B cell (primary cell): ENCODE measurements at places on chromosomes 12 and 14. TPM values are rescaled to one million over a fixed set of nuclear protein-coding genes. Genes with fewer than 3 reads are reported as not detected.

The CISTR gene
- not detected in 2 replicates for total RNA-seq

The JPH4 gene
- total RNA-seq = not detected in 2 replicates

The TMEM132C gene
- total RNA-seq = not detected in 2 replicates

The ESPL1 gene
- 1.7 and 2.4 TPM in 2 replicates for total RNA-seq

The CD69 gene
- 44.8 and 45.1 TPM in 2 replicates for total RNA-seq

The POTEM gene
- 0.17 TPM in 1 of 2 replicates, not detected in the other for total RNA-seq

DNA sequence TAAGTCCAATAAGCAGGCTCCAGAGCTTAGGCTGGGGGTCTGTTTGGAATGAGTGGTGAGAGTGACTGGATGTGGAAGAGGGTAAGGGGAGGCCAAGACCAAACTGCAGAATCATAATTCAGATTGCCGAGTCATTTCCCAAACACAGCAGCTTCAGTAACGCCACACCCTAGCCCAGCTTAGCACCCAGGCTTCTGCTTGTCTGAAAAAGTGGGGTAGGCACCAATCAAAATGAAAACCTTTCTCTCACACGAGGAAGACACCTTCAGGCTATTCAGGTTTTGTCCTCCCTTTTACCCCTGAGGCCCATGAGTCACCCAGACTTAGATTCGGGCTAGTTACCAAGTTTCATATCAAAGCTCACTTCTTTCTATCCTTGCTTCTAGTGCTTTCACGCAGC, 306.1 kb downstream of the DAD1 start:
- H3K27ac ChIP-seq = no peak overlapping the region
- H3K27me3 ChIP-seq = no peaks in the 10 kb centered on the region
- H3K4me1 ChIP-seq = peaks cover 24% of the 10 kb centered on the region
- H3K36me3 ChIP-seq = no peaks in the 10 kb centered on the region

DNA sequence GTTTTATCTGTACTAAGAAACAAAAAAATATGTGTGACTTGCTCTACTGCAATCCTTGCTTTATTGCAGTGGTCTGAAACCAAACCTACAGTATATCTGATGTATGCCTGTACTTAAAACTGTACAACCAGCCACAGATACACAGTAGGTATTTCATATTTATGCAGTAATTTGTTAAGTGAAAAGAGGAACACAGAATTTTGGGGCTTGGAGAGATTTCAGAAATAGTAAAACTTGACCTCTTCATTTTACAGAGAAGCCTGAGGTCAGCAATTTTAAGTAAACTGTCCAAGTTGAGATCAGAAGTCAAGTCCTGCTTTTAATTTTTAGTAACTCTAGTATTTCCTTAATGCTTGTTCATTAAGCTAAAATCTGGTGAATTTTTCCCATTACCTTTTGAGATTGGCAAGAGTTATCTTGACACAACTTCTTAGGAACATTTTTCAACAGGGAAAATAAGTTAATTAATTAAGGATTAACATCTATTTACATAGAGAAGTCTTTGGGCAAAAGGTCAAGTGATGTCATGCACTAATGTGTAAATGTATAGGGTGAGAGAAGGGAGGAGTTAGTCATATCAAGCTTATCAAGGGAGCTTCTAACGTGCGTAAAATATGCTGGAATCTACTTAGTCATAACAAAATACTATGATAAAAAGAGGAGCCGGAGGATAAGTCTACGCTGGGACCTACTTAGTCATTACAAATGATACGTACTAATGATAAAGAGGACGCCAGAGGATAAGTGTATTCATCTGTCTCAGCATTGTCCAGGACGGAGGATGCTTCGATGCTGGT, 66.0 kb upstream of the GTF2A1 start:
- no peaks in the 10 kb centered on the region for H3K27me3 ChIP-seq
- DNase-seq = no peak
- no peak overlapping the region for H3K4me3 ChIP-seq
- no peaks in the 10 kb centered on the region for H3K4me1 ChIP-seq
- no peaks in the 10 kb centered on the region for H3K36me3 ChIP-seq
- no peak overlapping the region for H3K27ac ChIP-seq

- H3K4me1 ChIP-seq = peaks cover 64% of the 10 kb centered on the region
- H3K27me3 ChIP-seq = no peaks in the 10 kb centered on the region
- no peak overlapping the region for H3K27ac ChIP-seq
- DNase-seq = no peak
- no peaks in the 10 kb centered on the region for H3K36me3 ChIP-seq
- no peak overlapping the region for H3K4me3 ChIP-seq
Observed at GRCh38 chr12:1927751-1928351, 9.4 kb upstream of the CACNA2D4 start.

DNA sequence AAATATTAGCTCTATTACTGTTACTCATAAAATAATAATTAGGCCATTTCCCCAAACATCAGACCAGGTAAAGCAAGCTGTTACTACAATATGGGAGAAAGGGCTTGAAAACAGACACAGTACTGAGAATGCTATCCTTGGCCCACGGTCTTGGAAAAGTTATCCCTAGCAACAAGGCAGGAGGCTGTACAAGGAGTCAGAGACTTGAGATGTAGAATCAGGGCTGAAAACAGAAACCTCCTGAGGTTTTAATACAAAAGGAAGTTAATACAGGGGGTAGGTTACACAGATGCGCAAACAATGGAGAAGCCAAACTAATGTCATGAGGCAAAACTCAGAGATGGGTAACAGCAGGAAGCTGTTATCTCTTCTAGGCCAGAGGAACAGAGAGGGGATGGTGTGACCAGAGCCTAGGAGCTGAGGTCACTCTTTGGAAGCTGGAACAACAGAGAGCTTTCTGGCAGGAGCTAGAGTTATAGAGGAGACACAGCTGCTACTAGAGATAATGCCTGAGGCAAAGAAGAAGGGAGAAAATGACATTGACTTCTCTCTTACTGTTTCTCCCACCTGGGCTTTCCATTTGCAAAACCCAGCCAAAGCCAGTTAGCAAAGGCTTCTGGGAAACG, 248.8 kb downstream of the SUDS3 start:
- H3K27ac ChIP-seq = no peak overlapping the region
- H3K36me3 ChIP-seq = no peaks in the 10 kb centered on the region
- no peak for DNase-seq
- H3K4me1 ChIP-seq = no peaks in the 10 kb centered on the region
- H3K4me3 ChIP-seq = no peak overlapping the region

GRCh38 chr14:98893675-98894074, 378.3 kb downstream of the BCL11B start:
- H3K27ac ChIP-seq = no peak overlapping the region
- no peaks in the 10 kb centered on the region for H3K27me3 ChIP-seq
- no peak for DNase-seq
- no peaks in the 10 kb centered on the region for H3K4me1 ChIP-seq
- H3K4me3 ChIP-seq = no peak overlapping the region

DNA sequence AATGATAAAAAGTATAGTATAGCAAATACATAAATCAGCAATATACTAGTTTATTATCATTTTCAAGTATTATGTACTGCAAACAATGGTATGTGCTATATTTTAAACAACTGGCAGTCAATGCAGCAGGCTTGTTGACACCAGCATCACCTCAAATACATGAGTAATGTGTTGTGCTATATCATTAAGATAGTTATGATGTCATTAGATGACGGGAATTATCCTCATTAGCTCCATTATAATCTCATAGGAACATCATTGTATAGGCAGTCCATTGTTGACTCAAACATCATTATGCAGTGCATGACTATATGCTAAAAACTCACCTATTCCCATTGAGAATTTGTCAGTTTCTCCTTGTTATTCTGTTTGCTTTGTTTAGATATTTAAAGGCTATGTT, 85.4 kb downstream of the PRKD1 start:
- no peaks in the 10 kb centered on the region for H3K36me3 ChIP-seq
- no peaks in the 10 kb centered on the region for H3K27me3 ChIP-seq
- H3K27ac ChIP-seq = no peak overlapping the region
- no peak overlapping the region for H3K4me3 ChIP-seq

GRCh38 chr12:48927261-48927660, 2.0 kb upstream of the FKBP11 start:
- H3K27me3 ChIP-seq = no peaks in the 10 kb centered on the region
- peaks cover 10% of the 10 kb centered on the region for H3K4me1 ChIP-seq
- H3K36me3 ChIP-seq = peaks cover 11% of the 10 kb centered on the region

GRCh38 chr14:48331421-48331820, 656.0 kb upstream of the MDGA2 start:
- DNase-seq = no peak
- H3K27ac ChIP-seq = no peak overlapping the region
- no peaks in the 10 kb centered on the region for H3K4me1 ChIP-seq
- H3K27me3 ChIP-seq = no peaks in the 10 kb centered on the region

DNA sequence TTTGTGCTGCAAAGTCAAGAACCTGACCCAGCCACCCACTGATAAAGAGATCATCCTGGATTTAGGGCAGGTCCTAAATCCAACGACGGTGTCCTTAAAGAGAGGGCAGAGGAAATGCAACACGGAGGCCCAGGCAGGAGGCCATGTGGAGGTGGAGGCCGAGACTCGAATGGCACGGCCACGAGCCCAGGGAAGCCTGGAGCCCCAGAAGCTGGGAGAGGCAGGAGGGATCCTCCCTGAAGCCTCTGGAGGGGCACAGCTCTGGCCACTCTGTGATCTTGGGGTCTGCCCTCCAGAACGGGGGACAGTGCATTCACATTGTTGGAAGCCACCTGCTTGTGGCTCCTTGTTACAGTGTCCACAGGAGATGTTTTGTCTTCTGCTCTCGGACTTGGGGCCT, 63.0 kb downstream of the GALNT9 start:
- no peaks in the 10 kb centered on the region for H3K36me3 ChIP-seq
- no peak overlapping the region for H3K4me3 ChIP-seq
- H3K27me3 ChIP-seq = no peaks in the 10 kb centered on the region
- no peak overlapping the region for H3K27ac ChIP-seq
- no peaks in the 10 kb centered on the region for H3K4me1 ChIP-seq

GRCh38 chr14:104344818-104345620, 206.6 kb downstream of the KIF26A start:
- H3K27me3 ChIP-seq = peaks cover 15% of the 10 kb centered on the region
- no peak overlapping the region for H3K27ac ChIP-seq
- no peaks in the 10 kb centered on the region for H3K36me3 ChIP-seq
- H3K4me1 ChIP-seq = no peaks in the 10 kb centered on the region
- H3K4me3 ChIP-seq = no peak overlapping the region

DNA sequence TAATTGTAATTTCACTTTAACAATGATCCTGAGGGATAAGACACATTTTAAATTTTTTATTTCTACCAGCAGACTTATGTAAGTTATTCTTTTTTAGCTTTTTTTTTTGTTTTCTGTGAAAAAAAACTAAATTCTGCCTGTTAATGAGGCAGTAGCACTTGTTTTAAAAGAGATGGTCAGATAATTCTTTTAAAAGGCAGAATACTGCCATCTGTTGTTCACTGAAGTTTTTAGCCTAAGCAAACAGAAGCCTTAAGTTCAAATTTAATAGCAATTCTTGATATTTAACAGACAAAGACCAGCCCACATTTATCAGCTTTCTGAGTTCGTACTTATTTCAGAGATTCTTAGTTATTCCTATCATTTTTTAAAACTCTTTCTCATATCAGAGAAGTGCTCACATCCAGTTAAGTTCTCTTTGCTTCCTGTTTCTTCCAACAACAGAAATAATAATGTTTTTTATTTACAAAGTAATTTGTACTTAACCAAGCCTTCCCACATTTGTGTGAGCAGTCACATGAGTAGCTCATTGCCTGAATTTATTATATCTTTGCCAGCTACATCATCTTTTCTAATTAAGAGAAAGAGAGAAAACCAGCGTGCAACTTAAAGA, 93.4 kb upstream of the SLCO1C1 start:
- H3K4me1 ChIP-seq = no peaks in the 10 kb centered on the region
- no peaks in the 10 kb centered on the region for H3K27me3 ChIP-seq
- DNase-seq = no peak
- H3K4me3 ChIP-seq = no peak overlapping the region
- H3K27ac ChIP-seq = no peak overlapping the region

DNA sequence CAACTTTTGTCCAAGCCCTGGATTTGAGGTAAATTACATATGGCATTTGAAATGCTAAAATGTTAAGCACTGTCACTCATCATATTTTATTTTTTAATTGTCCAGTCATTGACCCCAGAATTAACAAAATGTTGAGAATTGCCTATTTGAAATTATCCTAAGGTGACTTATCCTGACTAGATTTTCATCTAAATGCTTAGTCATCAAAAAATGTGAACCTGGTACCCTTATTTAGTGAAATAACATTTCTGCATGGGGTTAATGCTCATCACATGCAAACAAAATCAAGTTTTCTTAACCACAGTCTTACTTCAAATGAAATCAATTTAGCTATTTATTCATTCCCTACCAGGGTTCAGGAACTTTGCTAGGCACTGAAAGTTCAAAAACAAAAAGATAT, 232.0 kb upstream of the DCN start:
- no peak for DNase-seq
- no peaks in the 10 kb centered on the region for H3K36me3 ChIP-seq
- H3K27ac ChIP-seq = no peak overlapping the region
- no peaks in the 10 kb centered on the region for H3K27me3 ChIP-seq

DNA sequence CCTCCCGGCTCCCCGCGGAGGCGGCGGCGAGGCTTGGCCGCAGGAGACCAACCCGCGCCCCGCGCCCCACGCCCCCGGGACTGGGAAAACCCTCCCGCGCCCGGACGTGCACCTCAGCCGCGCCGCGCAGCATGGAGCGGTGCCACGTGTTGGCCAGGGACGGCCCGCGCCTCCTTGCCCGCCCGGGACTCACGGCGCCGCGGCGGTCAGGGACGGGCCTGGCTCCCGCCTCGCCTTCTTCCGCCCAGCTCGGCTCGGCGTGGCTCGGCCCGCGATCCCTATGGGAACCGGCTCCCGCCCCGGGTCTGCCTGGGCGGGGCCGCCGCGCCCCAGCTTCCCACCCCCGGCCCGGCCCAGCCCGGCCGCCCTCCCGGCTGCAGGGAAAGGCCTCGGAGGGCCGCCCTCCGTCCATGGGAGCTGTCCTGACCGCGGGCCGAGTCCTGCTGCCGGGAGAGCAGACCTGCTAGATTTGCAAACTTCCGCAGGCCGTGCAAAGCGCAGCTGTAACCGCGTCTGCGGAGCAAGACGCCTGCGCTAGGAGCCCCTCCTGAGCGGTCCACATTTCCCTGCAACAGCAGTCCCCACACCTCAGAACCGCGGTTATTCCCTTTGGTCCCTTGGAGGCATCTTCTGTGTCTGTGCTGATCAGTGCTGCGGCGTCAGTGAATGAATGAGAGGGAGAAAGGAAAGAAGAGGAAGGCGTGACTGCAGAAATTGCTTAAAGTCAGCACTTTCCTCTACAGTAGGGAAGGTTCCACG, at the start of gene CDKL1:
Gene CDKL1 (minus strand): TSS at position 251 of the 759 bp plus-strand sequence. CDS start 1,013 bp downstream, outside the sequence.
- peak within 1 kb of the TSS; percentile 76 for H3K4me3 ChIP-seq
- peak; percentile 50 for DNase-seq
- peaks cover 24% of the 10 kb centered on the region for H3K4me1 ChIP-seq
- no peaks in the 10 kb centered on the region for H3K36me3 ChIP-seq

DNA sequence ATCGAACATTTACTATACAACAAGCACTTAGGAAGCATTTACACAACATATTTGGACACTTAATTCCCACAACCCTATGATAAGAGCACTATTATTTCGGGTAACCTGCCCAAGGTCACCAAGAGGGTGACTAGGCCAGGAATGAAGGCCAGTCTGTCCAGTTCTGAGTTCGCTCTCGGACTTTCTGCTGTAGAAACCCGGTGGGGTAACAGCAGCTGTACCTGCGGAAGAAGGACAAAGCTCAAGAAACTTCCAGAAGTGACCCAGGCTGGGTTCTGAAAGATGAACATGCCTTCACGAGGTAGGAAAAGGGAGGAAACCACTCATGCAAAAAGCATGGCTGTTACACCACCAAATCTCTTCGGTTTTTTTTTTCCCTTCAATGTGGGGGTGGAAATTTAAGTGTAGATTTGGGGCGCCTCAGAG, 10.8 kb downstream of the PLA2G1B start:
- H3K4me1 ChIP-seq = peaks cover 10% of the 10 kb centered on the region
- no peaks in the 10 kb centered on the region for H3K36me3 ChIP-seq
- H3K4me3 ChIP-seq = peak overlapping the region; percentile 66
- H3K27ac ChIP-seq = peak overlapping the region; percentile 86
- DNase-seq = no peak
- no peaks in the 10 kb centered on the region for H3K27me3 ChIP-seq
